ENCODE measurements at places on chromosomes 6 and 20. TPM values are rescaled to one million over a fixed set of nuclear protein-coding genes. Genes with fewer than 3 reads are reported as not detected.

The BMP5 gene
- 2.9 TPM for polyA plus RNA-seq

The ZC2HC1B gene
- not detected for polyA plus RNA-seq

The PHACTR1 gene
- polyA plus RNA-seq, result 12.5 TPM

The PPP1R16B gene
- polyA plus RNA-seq, result 7.3 TPM

The CCN6 gene
- polyA plus RNA-seq, result 3.8 TPM

The MAP1LC3A gene
- 34.2 TPM for polyA plus RNA-seq

The CRISP3 gene
- 0.48 TPM for polyA plus RNA-seq

The CLIC5 gene
- 218 TPM for polyA plus RNA-seq

The PKIB gene
- polyA plus RNA-seq, result 1.5 TPM

The HCK gene
- polyA plus RNA-seq, result 2.5 TPM

The SRF gene
- 29.0 TPM for polyA plus RNA-seq

The APMAP gene
- polyA plus RNA-seq, result 93.9 TPM

The CDH26 gene
- 1.5 TPM for polyA plus RNA-seq

The GPANK1 gene
- polyA plus RNA-seq, result 33.9 TPM

The RNF39 gene
- polyA plus RNA-seq, result 1.1 TPM

The HTR1B gene
- 0.37 TPM for polyA plus RNA-seq

The HLA-DQA1 gene
- 2.5 TPM for polyA plus RNA-seq

The LINC00237 gene
- polyA plus RNA-seq, result not detected

The RFX6 gene
- 0.10 TPM for polyA plus RNA-seq

The FAM83D gene
- 17.1 TPM for polyA plus RNA-seq

The CYP24A1 gene
- polyA plus RNA-seq, result 0.81 TPM

The PMEPA1 gene
- 21.7 TPM for polyA plus RNA-seq

The FAM229B gene
- polyA plus RNA-seq, result 45.8 TPM

The KIAA0408 gene
- polyA plus RNA-seq, result 3.1 TPM

The CLPSL2 gene
- polyA plus RNA-seq, result not detected

The RAD21L1 gene
- polyA plus RNA-seq, result not detected

The TRIM40 gene
- not detected for polyA plus RNA-seq

The DAAM2 gene
- polyA plus RNA-seq, result 20.7 TPM

The SOX4 gene
- polyA plus RNA-seq, result 136 TPM

The TCF15 gene
- polyA plus RNA-seq, result 1.9 TPM

The SNAP25 gene
- polyA plus RNA-seq, result 6.6 TPM

The ELOVL4 gene
- polyA plus RNA-seq, result 3.5 TPM

The LY6G6F gene
- 1.0 TPM for polyA plus RNA-seq

The TP53TG5 gene
- 3.0 TPM for polyA plus RNA-seq

The ZC3H12D gene
- polyA plus RNA-seq, result 0.27 TPM

The BANF2 gene
- not detected for polyA plus RNA-seq

The CCHCR1 gene
- polyA plus RNA-seq, result 35.4 TPM

The GSTA3 gene
- not detected for polyA plus RNA-seq

The TTK gene
- polyA plus RNA-seq, result 21.1 TPM

The CAGE1 gene
- polyA plus RNA-seq, result 0.12 TPM

The STX11 gene
- polyA plus RNA-seq, result 1.0 TPM

The RAE1 gene
- 58.8 TPM for polyA plus RNA-seq

The LAMP5 gene
- 6.2 TPM for polyA plus RNA-seq

The SLC39A7 gene
- polyA plus RNA-seq, result 104 TPM

The SH3BGRL2 gene
- 28.7 TPM for polyA plus RNA-seq

The HMGCLL1 gene
- polyA plus RNA-seq, result 2.9 TPM

The PRDM13 gene
- not detected for polyA plus RNA-seq

The COL21A1 gene
- polyA plus RNA-seq, result 117 TPM

The EFCAB8 gene
- polyA plus RNA-seq, result 0.06 TPM
